ENCODE measurements at places on chromosomes 7 and 10.

GRCh38 chr7:117085769-117086463 is 132.6 kb downstream of the ST7 start:
- no peak for DNase-seq

DNA sequence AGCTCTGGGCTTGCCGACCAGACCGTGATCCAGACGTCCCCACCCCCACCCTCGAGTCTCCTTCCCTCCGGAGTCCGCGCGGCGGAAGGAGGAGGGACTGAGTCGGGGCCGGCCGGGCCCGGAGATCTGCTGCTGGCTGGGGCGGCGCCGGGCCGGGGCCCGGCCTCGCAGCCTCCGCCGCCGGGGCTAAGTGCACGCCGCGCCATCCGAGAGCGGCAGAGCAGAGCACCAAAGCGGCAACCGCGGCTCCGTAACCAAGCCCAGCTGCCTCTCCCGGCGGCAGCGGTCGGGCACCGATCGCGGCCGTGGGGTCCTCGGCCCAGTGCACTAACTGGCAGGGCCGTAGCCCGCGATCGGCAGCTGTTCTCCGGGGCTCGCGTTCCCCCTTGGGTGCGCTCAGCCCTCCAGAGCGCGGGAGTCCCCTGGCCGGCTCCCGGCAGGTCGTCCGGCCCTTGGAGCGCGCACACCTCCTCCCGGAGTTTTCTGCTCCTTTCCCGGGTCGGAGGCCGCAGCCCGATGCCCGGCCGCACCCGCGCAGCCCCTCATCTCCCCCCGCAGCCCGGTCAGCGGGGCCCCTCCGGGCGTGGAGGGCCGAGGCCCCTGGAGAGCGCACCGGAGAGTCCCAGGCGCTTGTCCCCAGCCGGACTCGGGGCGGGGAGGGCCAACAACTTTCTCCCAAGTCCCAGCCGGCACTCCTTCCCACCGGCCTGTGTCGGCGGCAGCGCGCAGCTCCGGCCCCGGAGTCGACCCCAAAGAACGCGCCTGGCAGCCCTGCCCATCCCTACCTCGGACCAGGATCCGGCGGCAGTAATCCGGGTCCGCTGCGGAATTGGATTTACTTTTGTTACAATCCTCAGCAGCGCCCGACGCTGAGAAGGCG is 799 bp downstream of the VAX1 start:
- no peak for DNase-seq

GRCh38 chr10:69419096-69419743 is 2.5 kb upstream of the TACR2 start:
- DNase-seq = no peak

DNA sequence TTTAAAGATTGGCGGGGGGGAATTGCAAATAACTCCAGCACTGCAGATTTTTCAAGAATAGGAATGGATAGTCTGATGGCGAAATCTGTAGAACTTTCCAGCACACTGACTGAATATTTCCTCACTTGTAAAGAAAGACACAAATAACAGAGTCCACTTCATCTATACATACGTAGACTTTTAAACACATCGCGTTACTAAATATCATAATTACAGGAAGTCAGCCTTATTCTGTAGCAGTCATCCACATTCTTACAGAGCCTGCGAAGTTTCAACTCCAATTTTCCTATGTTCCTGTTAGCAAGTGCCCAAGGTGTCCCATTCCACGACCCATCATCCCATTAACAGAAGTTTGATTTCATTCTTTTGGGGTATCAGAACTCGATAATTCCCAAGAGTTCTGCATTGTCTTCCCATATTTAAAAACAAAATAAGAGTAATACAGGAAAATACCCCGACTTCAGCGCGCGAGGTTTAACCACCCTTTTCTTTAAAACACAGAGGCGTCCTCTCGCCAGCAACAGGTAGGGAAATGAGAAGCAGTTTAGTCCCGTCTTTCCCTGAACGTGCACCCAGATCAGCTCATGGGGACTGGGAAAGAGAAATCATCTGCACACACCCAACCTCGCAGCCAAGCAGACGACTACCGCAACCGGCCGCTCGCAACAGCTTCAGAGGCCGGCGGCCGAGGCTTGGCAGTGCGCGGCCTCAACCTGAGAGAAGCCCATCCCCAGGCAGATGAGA is 880 bp downstream of the HERC4 start:
- DNase-seq = no peak

DNA sequence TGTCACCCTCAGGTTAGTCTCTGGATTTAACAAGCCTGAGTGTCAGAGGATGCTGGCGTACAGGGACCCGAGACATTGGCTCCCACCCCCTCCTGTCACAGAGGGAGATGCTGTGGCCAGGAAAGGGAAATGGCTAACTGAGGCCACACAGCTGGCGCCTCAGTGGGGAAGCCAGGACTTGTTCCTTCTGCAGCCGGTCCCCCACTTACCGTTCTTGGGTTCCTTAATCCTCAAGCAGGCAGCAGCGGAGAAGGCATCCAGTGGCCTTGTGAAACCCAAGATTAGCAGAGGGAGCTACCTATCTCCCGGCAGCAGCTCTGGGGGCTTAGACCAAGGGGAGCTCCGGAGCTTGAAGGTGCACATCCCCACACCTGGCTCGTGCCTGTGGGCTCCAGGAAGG is 65.4 kb downstream of the NEURL1 start:
- no peak for DNase-seq

DNA sequence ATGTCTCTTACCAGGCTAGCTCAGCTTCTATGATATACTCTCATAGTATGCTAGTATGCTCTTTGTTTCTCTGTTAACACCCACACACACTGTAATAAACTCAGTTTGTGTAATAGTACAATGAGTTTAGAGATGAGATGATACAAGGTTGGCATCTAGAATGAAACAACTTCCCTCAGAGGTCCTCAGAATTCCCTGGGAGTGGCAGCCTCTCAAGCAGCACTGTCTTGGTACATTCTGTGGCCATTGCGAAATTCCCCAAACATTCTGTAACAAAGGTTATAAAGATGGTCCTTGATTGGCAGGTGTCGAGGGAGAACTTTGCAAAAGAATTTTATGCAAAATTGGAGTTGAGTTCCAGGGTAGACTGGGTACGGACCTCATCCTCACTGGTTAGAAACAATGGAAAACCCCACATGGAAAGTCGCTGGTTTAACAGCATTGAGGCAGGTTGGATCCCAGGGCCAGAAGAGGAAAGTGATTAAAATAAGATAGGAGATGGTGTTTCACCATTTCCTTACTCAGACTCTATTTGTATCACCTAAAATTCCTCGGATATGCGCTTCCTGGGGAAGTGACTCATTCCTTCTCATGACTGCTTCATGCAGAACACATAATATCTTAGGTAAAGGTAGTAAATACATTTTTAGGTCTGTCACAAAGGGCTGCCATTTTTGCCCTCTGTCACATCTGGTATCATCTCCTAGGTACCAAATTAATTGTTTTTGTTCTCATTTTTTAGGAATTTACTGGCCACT is 657.8 kb downstream of the SORCS1 start:
- DNase-seq = no peak

DNA sequence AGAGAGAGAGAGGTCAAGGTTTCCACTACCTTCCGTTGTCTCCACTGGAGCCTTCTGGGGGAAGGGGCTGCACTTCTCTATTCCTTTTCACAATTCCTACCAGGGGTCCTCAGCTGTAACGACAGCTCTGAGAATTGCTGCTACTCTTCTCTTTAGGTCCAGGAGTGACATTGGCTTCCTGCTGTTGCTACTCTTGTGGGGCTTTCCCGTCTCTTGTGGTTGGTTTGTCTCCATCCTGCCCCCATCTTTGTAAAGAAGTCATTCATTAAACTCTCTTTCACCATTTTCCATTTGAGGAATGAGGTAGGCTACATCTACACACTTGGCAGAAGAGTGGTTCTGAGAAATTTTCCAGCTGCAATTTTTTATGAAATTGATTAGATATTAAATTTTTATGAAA is 238.8 kb upstream of the LYZL1 start:
- no peak for DNase-seq

GRCh38 chr10:64271983-64272382 is 750.8 kb downstream of the REEP3 start:
- DNase-seq = no peak

GRCh38 chr7:116180302-116180701 is 30.0 kb upstream of the TES start:
- DNase-seq = no peak

- no peak for DNase-seq
Measured at GRCh38 chr7:96596120-96596826, 113.4 kb downstream of the SEM1 start.

DNA sequence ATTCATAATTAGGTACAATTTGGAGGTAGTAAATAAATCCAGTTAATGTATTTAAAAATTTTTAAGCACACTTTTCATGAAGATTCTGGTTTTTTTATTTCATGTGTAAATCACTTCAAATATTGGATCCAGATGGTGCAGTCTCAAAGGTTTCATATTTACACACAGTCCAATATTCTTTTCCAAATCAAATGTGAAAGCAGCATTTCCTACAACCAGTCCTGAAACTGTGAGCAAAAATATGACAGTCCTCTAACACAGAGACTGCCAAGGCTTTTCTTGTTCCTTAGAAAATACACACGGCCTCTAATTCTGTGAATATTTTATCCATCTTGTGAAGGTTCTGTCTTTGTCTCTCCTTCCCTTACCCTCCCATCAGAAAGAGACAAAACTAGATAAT is 645.9 kb downstream of the ARL4A start:
- DNase-seq = no peak

DNA sequence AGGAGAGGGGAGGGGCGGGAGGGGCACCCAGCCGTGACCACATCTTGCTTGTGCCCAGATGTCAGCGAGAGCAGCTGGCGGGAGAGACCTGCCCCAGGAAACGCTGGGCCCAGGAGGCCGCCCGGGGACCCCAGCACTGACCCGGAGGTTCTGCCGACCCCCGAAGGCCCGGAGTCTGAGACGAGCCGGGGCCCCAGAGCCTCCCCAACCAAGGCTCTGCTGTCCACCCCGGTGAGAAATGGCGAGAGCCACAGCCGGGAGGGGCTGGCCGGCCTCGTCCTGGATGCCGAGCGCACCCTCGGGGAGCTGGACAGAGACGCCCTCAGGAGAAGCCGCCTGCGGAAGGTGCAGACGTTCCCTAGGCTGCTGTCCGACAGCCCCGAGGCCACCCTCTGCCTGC is 25.9 kb downstream of the KNDC1 start:
- DNase-seq = no peak

GRCh38 chr7:152937282-152937681 is 177.7 kb downstream of the ACTR3B start:
- no peak for DNase-seq

DNA sequence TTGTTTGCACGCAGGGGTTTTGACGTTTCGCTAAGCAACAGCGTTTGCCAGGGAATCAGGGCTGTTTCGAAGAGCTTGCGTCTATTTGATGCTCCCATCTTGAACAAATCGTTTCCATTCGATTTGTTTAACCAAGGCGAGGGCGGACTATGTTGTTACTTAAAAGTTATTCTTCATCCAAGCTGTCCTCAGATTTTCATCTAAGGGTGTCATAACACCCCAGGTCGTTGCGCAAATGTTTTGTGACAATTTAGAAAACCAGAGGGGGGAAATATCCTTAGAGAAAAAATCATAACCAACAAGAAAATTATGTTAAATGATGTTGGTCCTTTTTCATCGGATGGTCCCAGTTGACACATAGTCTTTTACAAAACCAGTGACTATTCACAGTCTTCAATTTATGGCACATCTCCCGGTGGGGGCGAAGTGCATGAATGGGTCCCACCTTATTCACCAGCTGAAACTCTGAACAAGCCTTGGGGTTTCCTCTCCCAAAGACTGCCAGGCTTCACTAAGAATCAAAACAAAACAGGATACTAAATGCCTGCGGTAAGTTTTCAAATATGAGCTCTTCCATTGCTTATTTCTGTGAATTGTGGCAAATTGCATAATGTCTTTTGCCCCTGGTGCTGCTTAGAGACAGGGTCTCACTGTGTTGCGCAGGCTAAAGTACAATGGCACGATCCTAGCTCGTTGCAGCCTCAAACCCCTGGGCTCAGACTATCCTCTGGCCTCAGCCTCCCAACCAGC is 109.9 kb downstream of the REEP3 start:
- DNase-seq = no peak

GRCh38 chr10:107481224-107481623 is 316.7 kb upstream of the SORCS1 start:
- DNase-seq = no peak

DNA sequence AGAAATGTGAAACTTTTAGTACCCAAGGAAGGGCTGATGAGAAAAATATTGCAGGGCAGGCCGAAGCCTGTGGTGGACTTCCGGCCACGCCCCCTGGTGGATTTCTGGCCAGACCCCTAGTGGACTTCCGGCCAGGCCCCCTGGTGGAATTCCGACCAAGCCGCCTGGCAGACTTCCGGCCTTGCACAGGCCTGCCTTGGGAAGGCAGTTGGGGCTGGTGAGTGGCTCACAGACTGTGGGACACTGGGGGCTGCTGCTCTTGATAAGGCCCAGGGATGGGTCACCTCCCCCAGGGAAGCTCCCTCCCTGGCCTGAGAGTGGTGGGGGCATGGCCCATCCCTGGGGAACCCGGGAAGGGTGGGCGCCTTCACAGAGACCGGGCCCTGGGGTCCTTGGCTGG is 116.4 kb upstream of the MKI67 start:
- DNase-seq = no peak

DNA sequence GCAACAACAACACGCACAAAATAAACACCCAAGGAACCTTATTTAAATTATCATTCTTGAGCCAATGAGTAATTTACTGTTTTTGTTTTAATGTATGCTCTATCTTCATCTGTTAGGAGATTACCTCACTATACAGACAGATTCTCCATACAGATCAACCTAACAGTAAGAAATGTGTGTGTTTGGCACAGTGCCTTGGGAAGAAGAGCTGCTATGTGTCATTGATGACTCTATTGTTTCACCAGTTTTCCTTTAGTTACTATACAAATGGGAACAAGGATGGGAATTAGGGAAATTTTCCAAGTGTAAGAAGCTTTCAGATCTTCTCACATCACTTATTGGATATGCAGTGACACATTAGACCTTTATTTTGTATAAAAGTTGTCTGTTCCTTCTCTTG is 640.3 kb downstream of the NRG3 start:
- no peak for DNase-seq

DNA sequence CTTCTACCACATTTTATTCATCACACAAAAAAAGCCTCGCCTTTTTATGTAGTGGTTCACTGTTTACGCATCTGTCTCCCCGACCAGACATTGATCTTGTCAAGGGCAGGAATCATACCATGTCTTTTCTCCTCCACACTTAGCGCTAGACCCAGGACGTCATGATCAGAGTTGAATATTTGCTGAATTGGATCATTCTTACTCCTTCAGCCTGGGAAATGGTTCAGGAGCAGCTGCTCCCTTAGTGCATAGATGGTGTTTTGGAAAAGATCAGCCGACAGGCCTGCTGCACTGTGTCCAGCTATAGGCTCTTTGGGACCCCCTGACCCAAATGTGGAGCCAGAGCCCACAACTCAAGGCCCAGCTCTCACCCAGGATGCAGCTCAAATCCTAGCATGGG is 249.1 kb upstream of the TMEM72 start:
- no peak for DNase-seq

GRCh38 chr10:113230011-113230610 is 280.1 kb downstream of the TCF7L2 start:
- DNase-seq = no peak

GRCh38 chr7:867406-868188 is 8.8 kb upstream of the GET4 start:
- no peak for DNase-seq

Data from stimulated activated CD4-positive, alpha-beta T cell treated with anti-CD3 and anti-CD28 coated beads, Interleukin-1b, Interleukin-23, amount 100 ng/mL, for 1 hour (primary cell).